ENCODE measurements at places on chromosomes 5 and 9. TPM values are rescaled to one million over a fixed set of nuclear protein-coding genes. Genes with fewer than 3 reads are reported as not detected.
A peak's percentile ranks its signal among the peaks of the same experiment; 100 is the strongest.

The GTF2H2C gene
- total RNA-seq, result 42.0 TPM

The ATP10B gene
- total RNA-seq, result 0.27 TPM

The CTSL gene
- total RNA-seq, result 66.3 TPM

The TARS1 gene
- 93.5 TPM for total RNA-seq

The AFAP1L1 gene
- 75.3 TPM for total RNA-seq

GRCh38 chr5:81353189-81353588 lies 40.7 kb downstream of the ACOT12 start:
- H3K27me3 ChIP-seq, result no peaks in the 10 kb centered on the region
- H3K4me3 ChIP-seq, result no peak overlapping the region
- no peaks in the 10 kb centered on the region for H3K36me3 ChIP-seq
- no peak for DNase-seq

DNA sequence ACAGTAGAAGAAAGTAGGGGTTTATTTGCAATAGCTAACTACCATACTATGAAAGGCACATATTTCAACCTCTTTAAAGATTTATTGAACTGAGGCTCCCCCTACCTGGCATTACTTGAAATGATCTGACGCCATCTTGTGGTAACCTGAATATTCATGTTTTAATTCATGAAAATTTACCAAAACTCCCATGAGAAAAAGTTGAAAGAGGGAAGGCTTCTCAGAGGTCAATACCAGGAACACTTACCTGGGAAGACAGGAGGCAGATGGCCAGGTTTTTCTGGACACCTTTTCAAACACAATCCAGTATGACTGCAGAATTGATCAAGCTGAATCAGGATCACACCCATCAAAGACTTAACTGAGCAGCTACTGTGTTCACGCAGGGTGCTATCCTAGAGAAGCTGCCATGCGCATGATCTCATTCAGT lies 9.4 kb downstream of the PRELID2 start:
- H3K36me3 ChIP-seq, result no peaks in the 10 kb centered on the region
- DNase-seq, result peak; percentile 66
- no peak overlapping the region for H3K4me3 ChIP-seq
- H3K4me1 ChIP-seq, result no peaks in the 10 kb centered on the region
- H3K27ac ChIP-seq, result no peak overlapping the region

DNA sequence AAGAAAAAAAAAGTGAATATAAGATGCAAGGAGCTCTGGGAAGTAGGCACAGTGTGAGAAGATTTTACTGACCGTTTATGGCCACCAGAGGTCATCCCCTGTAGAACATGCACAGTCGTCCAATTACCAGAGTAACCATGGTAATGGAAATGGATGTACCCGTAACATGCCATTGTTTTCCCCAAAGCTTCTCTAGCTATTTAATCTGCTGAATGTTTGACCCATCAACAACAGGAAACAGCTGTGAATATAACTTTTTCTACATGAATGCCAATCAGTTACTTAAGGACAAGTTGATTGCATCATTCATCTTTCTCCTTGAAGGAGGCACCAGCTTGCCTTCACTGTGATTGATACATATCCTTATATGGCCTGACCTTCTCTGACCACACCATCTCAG lies 1967.0 kb upstream of the CDH9 start:
- H3K36me3 ChIP-seq, result no peaks in the 10 kb centered on the region
- no peaks in the 10 kb centered on the region for H3K27me3 ChIP-seq
- H3K27ac ChIP-seq, result no peak overlapping the region
- no peak overlapping the region for H3K4me3 ChIP-seq

DNA sequence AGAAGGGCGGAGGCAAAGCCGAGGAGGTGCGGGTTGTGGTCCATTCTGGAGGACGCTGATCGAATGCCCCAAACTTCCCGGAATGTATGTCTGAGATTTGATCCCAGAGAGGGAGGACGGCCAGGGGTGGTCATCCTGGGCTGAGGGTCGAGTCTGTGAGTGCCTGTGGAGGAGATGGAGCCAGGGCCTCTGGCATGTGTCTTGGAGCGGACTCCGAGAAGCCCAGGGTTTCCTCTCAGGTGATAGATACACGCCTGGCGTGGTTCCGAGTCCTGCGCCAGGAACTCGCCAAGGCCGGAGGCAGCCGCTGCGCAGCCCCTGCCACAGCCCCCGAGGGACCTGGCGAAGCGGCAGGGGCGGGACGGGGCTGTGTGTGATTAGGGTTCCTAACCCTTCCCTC lies 363 bp downstream of the ZNF454 start:
- no peaks in the 10 kb centered on the region for H3K27me3 ChIP-seq
- DNase-seq, result peak; percentile 48
- H3K4me3 ChIP-seq, result peak overlapping the region; percentile 73
- peaks cover 12% of the 10 kb centered on the region for H3K4me1 ChIP-seq
- peaks cover 40% of the 10 kb centered on the region for H3K36me3 ChIP-seq
- H3K27ac ChIP-seq, result peak overlapping the region; percentile 79

GRCh38 chr9:21095561-21095960 lies 17.8 kb upstream of the IFNB1 start:
- no peaks in the 10 kb centered on the region for H3K36me3 ChIP-seq
- H3K27ac ChIP-seq, result no peak overlapping the region
- H3K4me1 ChIP-seq, result peaks cover 7% of the 10 kb centered on the region
- no peaks in the 10 kb centered on the region for H3K27me3 ChIP-seq
- H3K4me3 ChIP-seq, result no peak overlapping the region

- DNase-seq, result no peak
- no peaks in the 10 kb centered on the region for H3K27me3 ChIP-seq
- no peaks in the 10 kb centered on the region for H3K4me1 ChIP-seq
- H3K36me3 ChIP-seq, result no peaks in the 10 kb centered on the region
These were observed 132.3 kb upstream of the IRX2 start for GRCh38 chr5:2883771-2884170.

DNA sequence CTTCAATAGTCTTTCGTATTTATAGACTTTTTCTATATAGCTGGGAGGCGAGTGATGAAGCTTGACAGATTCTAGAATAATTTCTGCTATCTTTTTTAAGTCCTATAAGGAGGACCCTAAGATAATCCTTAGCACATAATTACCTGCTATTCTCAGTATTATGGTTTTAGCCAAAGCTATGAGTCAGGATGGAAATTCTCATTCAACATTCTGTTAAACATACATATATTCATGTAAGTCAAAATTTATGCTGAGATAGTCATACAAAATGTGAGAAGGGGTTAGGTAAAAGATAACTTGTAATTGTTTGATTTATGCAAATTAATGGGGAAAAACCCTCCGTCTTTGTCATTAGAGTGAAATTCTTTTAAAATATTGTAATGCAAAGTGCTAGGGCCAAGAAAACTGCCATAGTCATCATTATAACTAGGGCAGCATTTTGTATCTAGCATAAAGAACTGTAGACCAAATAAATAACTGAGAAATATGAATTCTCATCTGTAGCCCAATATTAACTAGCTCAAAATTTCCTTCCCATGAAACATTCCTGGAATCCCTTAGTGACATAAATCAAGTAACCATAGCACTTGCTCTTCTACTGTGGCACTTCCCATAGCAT lies 118.5 kb downstream of the MRPS30 start:
- no peak overlapping the region for H3K4me3 ChIP-seq
- H3K36me3 ChIP-seq, result no peaks in the 10 kb centered on the region
- DNase-seq, result no peak
- H3K27ac ChIP-seq, result no peak overlapping the region

DNA sequence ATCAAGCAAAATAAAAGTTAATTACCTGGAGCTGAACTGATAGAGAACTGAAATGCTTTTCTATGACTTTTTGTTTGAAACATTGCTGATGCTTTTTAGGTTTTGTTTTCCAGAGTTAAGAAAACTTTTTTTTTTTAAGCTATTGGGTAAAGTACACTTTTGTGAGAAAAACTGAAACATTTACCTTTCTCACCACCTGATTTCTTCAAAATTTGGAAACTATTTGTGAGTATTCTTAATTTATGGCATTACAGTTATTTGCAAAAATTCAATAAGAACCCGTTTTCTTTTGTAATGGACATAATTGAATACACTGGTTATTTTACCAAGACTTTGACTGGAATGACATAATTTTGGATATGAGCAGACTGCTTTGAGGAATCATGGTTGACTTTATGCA lies 6.6 kb downstream of the C9orf153 start:
- H3K4me3 ChIP-seq, result no peak overlapping the region
- no peaks in the 10 kb centered on the region for H3K27me3 ChIP-seq
- no peak for DNase-seq
- no peaks in the 10 kb centered on the region for H3K36me3 ChIP-seq
- H3K27ac ChIP-seq, result no peak overlapping the region

DNA sequence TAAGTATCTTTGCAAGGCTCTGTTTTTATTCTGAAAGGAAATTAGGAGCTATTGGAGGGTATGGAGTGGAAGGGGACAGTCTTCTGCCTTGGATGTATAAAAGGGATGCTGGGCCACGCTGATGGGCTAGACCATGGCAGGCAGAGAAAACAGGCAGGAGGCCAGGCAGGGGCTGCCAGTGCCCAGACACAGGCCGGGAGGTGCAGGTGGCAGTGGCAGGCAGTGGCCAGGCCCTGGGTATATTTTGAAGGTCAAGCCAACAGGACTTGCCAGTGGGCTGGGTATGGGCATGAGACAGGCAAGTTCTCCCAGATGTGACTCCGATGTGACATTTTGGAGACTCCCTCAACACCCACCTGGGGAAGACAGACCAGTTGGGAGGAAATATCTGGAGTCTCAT lies 131.9 kb downstream of the KCNIP1 start:
- H3K4me3 ChIP-seq, result no peak overlapping the region
- no peak for DNase-seq
- H3K36me3 ChIP-seq, result no peaks in the 10 kb centered on the region
- peaks cover 4% of the 10 kb centered on the region for H3K27me3 ChIP-seq
- H3K4me1 ChIP-seq, result peaks cover 36% of the 10 kb centered on the region
- no peak overlapping the region for H3K27ac ChIP-seq

DNA sequence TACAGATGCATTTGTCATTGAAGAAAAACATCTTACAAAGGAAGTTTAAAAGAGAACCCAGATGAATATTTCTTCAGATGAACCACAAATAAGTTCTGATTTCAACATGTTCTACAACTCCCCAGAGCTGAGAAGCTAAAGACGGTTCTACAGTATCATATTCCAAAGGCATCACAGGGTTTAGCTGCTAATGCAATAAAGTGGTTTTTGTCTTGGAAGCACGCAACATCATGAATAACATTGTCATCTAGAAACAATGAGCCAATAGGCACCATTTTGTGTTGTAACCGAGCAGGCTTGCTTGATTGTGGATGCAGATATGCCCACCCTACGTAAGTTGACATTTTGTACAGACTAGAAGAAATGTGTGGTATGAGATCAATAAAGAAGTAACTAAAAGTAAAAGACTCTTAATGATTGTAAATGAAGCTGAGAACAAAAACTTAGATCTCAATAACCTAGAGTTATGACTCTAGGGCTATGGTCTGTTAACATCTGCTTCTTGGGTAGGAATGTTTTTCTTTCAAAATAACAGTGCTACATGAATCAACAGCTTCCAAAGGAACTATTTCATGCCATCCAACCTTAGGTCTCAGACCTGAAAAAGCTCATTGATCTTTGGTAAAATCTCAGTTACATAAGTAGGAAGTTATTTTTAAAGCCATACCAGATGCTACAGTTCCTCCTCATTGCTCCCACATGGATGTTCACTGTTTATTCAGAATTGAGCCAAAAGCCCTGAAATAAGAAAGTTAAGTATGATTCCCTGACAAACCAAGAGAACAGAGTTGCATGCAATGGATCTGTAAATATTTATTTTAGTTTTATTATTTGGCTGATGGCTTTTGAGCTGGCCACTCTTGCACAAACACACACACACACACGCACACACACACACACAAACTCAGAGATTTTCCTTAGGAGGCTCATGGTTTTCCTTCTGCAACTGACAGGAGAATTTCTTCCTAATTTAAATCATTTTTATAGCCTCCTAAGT lies 118.7 kb upstream of the SLCO6A1 start:
- no peak overlapping the region for H3K27ac ChIP-seq
- H3K4me1 ChIP-seq, result no peaks in the 10 kb centered on the region
- H3K36me3 ChIP-seq, result no peaks in the 10 kb centered on the region
- H3K27me3 ChIP-seq, result no peaks in the 10 kb centered on the region
